Suprapubic skin (tissue), 4 donors: ENCODE measurements at places on chromosomes 6 and 20. TPM values are rescaled to one million over a fixed set of nuclear protein-coding genes. Genes with fewer than 3 reads are reported as not detected.

DNA sequence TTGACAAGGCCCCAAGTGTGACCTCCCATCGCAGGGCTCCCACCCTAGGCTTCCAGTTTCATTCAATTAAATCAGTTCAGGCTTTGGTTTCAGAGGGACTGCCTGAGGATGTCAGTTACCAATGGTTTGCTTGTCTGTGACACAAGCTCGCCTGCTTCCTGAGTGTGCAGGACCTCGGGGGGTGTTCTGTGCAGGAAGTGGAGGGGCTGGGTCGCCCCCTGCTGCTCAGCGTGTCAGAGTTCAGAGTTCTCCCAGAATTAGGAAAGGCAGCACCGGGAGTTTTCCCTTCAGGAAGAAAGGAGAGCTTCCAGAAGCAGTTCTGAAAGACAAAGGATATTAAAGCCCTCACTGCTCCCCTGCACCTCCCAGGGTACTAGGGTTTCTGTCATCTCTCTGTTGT lies 50.8 kb upstream of the TGM3 start:
- no peaks in the 10 kb centered on the region for H3K36me3 ChIP-seq
- peaks cover 4% of the 10 kb centered on the region for H3K27me3 ChIP-seq
- no peaks in the 10 kb centered on the region for H3K4me1 ChIP-seq
- DNase-seq: no peak

DNA sequence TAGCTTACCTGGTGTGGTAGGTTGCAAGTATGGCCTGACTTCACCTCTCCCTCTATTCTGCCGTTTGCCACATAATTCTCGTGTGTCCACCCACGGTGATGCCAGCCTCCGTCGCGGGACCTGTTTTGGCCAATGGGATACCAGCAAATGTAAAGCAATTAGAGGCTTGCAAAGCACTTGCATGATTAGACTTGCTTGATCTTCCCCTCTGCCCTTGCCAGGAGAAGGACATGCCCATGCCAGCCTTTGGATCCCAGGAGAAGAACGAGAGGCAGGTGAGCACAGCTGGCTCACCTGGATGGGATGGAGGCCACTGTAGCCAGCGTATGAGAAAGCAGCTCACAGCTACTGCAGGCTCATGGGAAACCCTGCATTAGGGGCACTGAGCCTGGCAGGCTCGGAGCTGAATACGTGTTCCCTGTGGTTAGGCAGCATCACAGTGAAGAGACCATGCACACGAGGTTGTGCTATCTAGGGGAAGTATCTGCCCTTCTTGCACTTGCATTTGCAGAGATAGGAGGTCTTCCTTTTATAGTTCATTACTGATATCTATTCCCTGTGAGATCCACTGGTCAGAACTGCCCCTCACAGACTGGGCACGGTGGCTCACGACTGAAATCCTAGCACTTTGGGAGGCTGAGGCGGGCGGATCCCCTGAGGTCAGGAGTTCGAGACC lies 62.4 kb downstream of the TMEM242 start:
- H3K4me3 ChIP-seq: no peak overlapping the region
- no peaks in the 10 kb centered on the region for H3K36me3 ChIP-seq
- peak; percentile 36 for DNase-seq
- H3K27me3 ChIP-seq: no peaks in the 10 kb centered on the region
- H3K4me1 ChIP-seq: peaks cover 26% of the 10 kb centered on the region

- no peak overlapping the region for H3K4me3 ChIP-seq
- no peaks in the 10 kb centered on the region for H3K36me3 ChIP-seq
- H3K27me3 ChIP-seq: no peaks in the 10 kb centered on the region
Observed at GRCh38 chr6:25670208-25670607, 18.2 kb downstream of the SCGN start.

The ELOVL4 gene
- total RNA-seq: 111 TPM

DNA sequence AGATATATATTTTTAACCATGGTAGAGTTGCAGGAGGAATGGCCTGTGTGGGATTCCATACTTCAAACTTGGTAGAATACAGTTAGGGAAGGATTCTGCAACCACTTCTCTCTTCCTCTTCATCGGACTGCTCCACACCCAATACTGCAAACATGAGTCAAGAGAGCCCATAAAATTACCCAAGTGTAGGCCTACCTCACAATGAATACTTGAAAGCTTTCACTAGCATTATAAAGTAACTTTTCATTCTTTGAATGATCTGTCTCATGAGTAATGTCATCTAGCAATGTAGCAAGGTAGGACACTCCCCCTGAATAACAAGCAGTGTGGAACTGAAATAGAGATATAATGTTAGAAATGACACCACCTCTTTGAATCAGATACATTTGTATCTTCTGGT lies 79.4 kb downstream of the FOXC1 start:
- no peak overlapping the region for H3K27ac ChIP-seq
- no peaks in the 10 kb centered on the region for H3K36me3 ChIP-seq
- H3K4me1 ChIP-seq: peaks cover 21% of the 10 kb centered on the region
- no peaks in the 10 kb centered on the region for H3K27me3 ChIP-seq

DNA sequence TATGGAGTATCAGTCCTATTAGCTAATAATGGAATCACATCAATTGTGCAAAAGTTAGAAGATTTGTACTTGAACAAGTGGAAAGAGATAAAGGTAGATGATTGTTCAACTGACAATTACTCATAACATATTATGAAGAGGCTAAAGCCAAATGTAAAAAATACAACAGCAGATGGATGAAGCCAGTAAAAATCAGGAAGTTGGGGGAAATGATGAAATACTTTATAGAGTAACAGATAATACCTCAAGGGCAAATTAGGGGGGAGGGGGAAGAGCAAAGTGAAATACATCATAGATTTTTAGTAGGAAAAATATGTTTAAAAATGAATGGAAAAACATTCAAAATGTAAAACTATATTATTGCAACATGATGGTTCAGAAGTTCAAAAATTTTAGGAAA lies 114.0 kb downstream of the PDSS2 start:
- no peaks in the 10 kb centered on the region for H3K4me1 ChIP-seq
- H3K36me3 ChIP-seq: no peaks in the 10 kb centered on the region
- no peak overlapping the region for H3K27ac ChIP-seq

The C20orf141 gene
- total RNA-seq: not detected

DNA sequence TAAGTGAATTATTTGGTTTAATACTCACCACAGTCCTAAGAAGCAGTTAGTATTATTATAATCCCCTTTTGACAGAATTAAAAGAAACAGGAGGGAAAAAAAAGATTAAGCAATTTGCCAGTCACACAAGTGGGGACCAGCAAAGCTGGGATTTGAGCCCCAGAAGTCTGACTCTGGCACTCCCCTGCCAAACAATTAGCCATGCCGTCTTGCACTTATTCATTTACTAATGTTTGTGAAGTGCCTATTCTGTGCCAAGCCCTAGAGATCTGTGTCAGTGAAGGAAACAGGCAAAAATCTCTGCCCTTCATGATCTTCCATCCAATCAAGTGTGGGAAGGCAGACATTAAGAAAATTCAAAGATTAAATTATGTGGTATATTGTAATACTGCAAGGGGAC lies 126.0 kb upstream of the TOP1 start:
- no peak overlapping the region for H3K27ac ChIP-seq
- no peaks in the 10 kb centered on the region for H3K4me1 ChIP-seq
- H3K4me3 ChIP-seq: no peak overlapping the region
- H3K36me3 ChIP-seq: no peaks in the 10 kb centered on the region
- DNase-seq: no peak
- no peaks in the 10 kb centered on the region for H3K27me3 ChIP-seq

- no peaks in the 10 kb centered on the region for H3K27me3 ChIP-seq
- no peak overlapping the region for H3K27ac ChIP-seq
- no peak for DNase-seq
- no peak overlapping the region for H3K4me3 ChIP-seq
- no peaks in the 10 kb centered on the region for H3K36me3 ChIP-seq
Observed at GRCh38 chr20:2125474-2126112, 24.0 kb downstream of the STK35 start.

The BPIFB4 gene
- total RNA-seq: not detected

DNA sequence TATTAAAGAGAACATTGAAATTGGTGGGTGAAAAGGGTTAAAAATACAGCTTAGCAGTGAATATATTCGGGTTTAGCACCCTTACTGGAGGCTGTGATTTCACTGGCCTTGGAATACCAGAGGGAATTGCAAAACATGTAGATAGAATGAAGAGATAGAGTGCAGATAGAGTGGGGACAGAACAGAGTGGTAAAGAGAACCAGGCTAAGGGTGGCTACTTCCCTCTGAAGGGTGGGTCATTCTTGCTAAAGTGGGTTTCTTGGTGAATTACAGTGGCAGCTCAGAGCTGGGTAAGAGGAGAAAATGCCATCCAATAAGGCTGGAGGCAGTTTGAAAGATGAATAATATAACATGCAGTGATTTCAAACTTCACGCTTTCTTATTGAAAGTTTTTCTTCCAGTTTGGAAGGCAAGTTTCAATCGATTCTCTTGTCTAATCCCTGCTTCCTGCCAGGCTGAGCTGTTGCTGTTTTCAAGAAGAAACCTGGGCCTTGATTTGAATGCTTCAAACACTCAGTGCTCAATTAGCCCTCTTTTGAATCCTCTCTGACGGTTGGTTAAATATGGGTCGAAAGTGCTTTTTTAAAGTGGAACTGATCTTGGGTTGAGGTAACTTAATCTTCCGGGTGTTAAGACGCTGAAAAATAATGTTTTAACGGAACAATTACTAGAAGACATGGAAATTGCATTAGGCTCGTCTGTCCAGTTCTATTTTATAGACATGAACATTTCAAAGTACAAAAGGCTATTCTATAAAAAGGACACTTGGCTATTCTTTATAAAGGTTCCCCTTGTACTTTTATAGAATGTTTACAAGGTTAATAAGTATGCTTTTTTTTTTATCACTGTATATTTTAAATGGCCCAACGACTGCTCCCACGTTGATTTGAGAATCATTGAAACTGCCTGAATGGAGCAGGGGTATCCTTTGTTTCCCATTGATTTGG lies 203.3 kb downstream of the BCAS1 start:
- peak overlapping the region; percentile 6 for H3K4me3 ChIP-seq
- DNase-seq: no peak
- no peaks in the 10 kb centered on the region for H3K36me3 ChIP-seq
- H3K27ac ChIP-seq: peak overlapping the region; percentile 91
- peaks cover 55% of the 10 kb centered on the region for H3K4me1 ChIP-seq

DNA sequence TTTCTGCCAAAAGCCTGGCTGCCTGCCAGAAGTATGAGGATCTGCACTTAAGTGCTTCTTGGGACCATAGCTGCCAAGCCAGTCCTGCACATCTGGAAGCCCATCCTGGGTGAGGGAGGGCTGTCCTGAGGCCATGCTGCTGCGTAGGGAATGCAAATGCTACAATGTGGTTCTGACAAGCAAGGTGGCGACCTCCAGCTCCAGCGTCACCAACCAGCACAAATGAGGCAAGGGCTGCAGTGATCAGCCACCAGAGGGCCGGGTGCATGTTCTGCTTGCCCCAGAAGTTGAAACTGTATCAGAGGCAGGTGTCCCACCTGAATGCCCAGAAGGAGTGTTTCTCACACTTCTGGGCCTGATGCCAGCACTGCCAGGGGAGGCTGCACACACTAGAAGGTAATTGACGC lies 99.1 kb upstream of the KCNQ5 start:
- no peaks in the 10 kb centered on the region for H3K27me3 ChIP-seq
- no peaks in the 10 kb centered on the region for H3K36me3 ChIP-seq
- no peak overlapping the region for H3K4me3 ChIP-seq
- H3K27ac ChIP-seq: no peak overlapping the region

- H3K36me3 ChIP-seq: no peaks in the 10 kb centered on the region
- no peak for DNase-seq
- no peak overlapping the region for H3K27ac ChIP-seq
- no peaks in the 10 kb centered on the region for H3K27me3 ChIP-seq
Observed at GRCh38 chr6:159833556-159833955, 33.5 kb downstream of the PNLDC1 start.

- H3K36me3 ChIP-seq: no peaks in the 10 kb centered on the region
- DNase-seq: no peak
- no peak overlapping the region for H3K27ac ChIP-seq
- no peak overlapping the region for H3K4me3 ChIP-seq
- peaks cover 2% of the 10 kb centered on the region for H3K27me3 ChIP-seq
- no peaks in the 10 kb centered on the region for H3K4me1 ChIP-seq
Observed at GRCh38 chr20:51237278-51237677, 214.4 kb upstream of the KCNG1 start.

- DNase-seq: no peak
- no peak overlapping the region for H3K4me3 ChIP-seq
- peaks cover 7% of the 10 kb centered on the region for H3K4me1 ChIP-seq
- H3K27ac ChIP-seq: no peak overlapping the region
- H3K36me3 ChIP-seq: no peaks in the 10 kb centered on the region
Observed at GRCh38 chr6:53440336-53440945, 91.7 kb upstream of the ELOVL5 start.

GRCh38 chr6:107272246-107272645 lies 156.9 kb upstream of the BEND3 start:
- no peaks in the 10 kb centered on the region for H3K4me1 ChIP-seq
- H3K36me3 ChIP-seq: no peaks in the 10 kb centered on the region
- H3K4me3 ChIP-seq: no peak overlapping the region
- H3K27ac ChIP-seq: no peak overlapping the region
- DNase-seq: no peak
- no peaks in the 10 kb centered on the region for H3K27me3 ChIP-seq

GRCh38 chr6:11193434-11193833 lies 39.0 kb downstream of the NEDD9 start:
- no peak overlapping the region for H3K4me3 ChIP-seq
- H3K36me3 ChIP-seq: peaks cover 38% of the 10 kb centered on the region
- no peak overlapping the region for H3K27ac ChIP-seq
- no peaks in the 10 kb centered on the region for H3K27me3 ChIP-seq
- no peak for DNase-seq

- H3K36me3 ChIP-seq: no peaks in the 10 kb centered on the region
- no peak for DNase-seq
Observed at GRCh38 chr6:138833816-138834539, 38.1 kb downstream of the ECT2L start.

The PEDS1 gene
- 50.5 TPM for total RNA-seq

DNA sequence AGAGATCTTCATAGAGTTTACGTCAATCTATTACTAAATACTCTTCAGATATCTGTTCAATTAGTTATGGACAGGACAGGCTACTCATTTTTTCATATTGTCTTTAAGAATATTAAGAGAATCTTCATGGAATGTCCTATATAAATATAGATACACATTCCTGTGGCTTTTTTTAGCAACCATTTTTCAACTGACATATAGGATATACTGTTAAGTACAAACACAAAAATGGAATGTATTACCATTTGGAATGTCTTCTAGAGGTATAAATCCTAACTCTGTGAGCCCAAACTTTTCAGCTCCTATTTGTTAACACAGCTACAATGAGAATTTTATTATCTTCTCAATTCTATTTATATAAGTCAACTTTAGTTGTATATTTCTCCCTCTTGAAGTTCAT lies 239.6 kb upstream of the DEFB112 start:
- no peak for DNase-seq
- H3K4me1 ChIP-seq: no peaks in the 10 kb centered on the region
- H3K27me3 ChIP-seq: no peaks in the 10 kb centered on the region
- H3K4me3 ChIP-seq: no peak overlapping the region
- no peaks in the 10 kb centered on the region for H3K36me3 ChIP-seq
- no peak overlapping the region for H3K27ac ChIP-seq

The ADGRG6 gene
- 58.0 TPM for total RNA-seq

The GNMT gene
- not detected for total RNA-seq

DNA sequence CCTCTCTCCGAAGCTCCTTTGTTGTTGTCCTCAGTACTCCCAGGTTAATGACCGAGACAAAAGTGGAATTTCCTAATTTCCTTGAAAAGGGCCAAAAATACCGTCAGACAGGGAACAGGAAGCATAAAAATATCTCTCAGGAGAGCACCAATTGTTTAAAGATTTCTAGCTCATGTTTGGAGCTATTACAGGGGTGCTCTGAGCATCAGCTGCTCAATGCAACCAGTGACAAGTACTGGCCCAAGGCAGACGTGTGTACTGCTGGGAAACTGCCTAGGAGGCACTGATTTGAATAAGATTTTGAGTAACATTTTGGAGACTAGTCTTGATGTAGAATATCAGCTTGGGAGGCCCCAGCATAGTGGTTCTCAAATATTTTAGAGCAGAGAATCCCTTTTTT lies 17.3 kb downstream of the LAMA4 start:
- no peaks in the 10 kb centered on the region for H3K36me3 ChIP-seq
- DNase-seq: no peak
- peaks cover 48% of the 10 kb centered on the region for H3K4me1 ChIP-seq
- peak overlapping the region; percentile 59 for H3K27ac ChIP-seq
- no peaks in the 10 kb centered on the region for H3K27me3 ChIP-seq
- H3K4me3 ChIP-seq: no peak overlapping the region
